NCI-H1930 (cell line): ENCODE measurements at places on chromosomes 6 and 20.

DNA sequence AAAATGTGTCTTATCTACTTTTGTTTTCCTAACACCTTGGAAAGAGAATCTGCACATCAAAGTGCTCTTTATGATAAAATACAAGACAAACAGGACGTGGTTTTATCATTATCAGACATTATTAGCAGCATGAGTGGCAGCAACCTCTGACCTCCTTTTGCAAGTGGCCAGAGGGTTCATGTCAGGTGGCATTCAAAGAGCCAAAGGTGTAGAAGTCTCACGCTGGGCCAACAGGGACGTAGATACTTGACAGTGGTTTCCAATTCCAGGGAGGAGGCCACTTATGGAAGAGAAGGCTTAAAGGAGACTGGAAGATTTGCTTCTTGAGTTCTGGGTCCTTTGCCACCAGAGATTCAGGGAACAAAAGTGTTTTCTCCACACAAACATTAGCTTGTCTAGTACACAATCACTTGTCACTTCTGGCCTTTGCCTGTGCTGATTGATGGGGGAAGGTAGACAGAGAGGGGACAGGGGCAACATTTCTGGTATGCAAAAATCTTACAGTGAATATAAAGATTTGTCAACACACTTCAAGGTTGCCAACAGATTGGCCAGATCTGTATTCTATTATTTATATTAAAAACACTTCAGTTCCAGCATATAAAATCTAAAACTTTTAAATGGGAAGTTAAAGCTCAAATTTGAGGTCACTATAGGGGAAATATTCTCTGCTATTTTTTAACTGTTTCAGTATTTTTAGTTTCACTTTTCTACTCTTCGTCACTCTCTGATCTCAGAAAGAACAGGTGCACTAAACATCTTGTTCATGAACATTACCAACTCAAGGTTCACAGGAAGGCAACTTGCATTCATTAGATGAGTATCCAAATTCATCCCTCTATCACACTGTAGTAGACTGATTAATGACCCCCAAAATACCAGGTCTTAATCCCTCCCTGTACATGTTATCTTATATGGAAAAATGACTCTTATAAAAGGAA lies 52.1 kb upstream of the FBXO30 start:
- DNase-seq: no peak

DNA sequence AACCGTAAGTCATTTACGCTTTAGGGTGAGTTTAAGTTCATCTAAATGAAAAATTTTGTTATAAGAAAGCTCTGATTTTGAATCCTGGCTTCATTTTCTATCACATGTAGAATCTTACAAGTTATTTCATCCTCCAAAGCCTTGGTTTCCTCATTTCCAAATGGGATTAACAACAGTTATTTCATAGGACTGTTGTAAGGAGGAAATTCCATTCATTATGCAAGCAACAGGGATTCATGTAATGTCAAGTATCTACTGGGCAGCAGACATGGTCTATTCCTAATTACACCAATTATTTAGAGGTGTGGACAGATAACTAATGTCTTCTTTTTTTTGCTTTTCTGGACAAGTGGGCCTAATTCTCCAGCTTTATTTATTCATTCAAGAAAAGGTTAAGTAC lies 154.0 kb downstream of the PDSS2 start:
- no peak for DNase-seq

- DNase-seq: no peak
These were observed 84.1 kb downstream of the CD24 start for GRCh38 chr6:106890447-106890846.

DNA sequence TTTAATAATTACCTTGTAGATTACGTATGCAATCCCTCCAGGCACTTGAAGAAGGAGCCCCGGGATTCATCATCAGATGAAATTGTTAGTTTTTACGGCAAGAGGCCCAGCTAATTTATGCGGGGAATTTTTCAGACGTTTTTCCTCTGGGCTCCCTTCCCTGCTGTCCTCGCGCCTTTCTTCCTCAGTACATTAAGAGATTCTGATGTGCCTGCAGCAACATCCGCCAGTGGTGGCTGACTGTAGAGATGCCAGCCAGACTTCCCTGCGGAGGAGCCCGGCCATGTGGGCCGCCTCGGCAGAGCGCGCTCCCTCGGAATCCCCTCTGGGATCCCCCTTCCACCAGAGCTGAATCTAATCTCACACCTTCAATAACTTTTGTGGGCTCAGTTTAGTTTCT lies 46.4 kb upstream of the POU3F2 start:
- no peak for DNase-seq

DNA sequence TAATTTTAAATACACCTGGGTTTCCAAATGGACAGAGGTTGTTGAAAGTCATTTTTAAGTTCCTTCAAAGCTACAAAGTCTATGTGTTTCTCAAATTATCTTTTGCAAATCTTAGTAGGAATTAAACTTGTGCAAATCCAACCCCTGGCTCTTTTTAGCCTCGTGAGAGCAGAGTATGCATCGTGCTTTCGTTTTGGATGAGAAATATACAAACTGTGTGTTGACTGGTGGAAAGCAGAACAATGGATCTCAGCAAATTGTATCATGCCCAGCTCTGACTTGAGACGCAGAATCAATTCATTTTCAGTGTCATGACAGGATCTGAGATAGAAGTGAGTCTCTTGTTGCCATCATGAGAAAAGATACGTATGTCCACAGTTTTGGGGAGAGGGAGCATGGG lies 542.4 kb upstream of the FLRT3 start:
- DNase-seq: no peak
